Keratinocyte (primary cell): ENCODE measurements at places on chromosomes 16 and 17.
A peak's percentile ranks its signal among the peaks of the same experiment; 100 is the strongest.

DNA sequence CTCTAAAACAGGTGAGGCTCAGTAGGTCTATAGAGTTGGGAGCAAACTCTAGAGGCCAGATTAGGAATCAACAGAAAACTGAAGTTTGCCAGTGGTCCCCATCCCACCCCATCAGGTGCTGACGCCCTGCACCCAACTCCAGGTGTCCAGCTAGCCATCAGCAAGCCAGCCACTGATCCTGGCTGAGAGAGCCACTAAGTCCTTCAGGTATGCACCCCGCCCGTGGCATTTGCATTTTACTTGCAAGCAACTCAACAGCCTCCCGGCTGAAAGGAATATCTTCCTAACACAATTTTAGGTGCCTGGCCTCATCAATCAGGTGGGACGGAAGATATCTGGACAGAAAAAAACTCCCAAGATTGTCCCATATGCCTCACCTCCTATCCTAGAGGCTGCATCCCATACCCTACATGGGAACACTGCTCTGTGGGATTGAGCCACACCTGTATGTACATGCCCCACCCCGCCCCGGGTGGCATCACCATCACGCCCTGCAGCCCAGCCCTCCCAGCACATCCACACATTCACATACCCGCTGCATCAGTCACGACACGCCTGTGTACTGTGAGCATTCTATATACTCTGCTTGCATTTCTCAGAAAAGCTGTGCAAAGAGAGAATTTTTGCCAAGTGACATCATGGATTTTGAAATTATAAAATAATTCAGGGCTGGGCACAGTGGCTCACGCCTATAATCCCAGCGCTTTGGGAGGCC lies 8.3 kb downstream of the OTOP3 start:
- DNase-seq, result peak; percentile 97

- DNase-seq, result no peak
Observed at GRCh38 chr16:54489225-54490111, 202.9 kb upstream of the IRX3 start.

DNA sequence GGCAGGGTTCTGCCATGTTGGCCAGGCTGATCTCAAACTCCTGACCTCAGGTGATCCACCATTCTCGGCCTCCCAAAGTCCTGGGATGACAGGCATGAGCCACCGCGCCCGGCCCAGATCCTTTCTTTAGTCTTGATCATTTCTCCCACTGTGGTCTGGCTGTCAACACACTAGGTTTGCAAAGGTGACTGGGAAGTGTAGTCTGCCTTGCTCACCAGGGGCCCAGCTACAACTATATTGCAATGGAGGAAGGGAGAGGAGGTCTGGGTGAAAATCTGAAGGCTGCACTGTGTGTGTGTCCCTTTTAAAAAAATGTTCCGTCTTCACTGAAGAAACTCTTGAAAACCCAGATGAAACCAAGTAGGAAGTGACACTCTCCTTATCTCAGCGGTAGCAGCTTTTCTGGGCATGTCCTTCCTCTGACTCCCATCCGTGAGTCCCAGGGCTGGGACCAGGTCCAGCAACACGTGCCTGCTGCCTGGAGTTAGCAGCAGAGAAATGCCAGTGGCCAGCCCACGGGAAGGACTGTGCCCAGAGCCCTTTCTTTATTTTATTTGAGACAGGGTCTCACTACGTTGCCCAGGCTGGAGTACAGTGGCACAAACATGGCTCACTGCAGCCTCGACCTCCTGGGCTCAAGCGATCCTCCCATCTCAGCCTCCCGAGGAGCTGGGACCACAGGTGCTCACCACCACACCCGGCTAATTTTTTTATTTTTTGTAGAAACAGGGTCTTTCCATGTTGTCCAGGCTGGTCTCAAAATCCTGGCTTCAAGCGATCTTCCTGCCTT lies 17.8 kb upstream of the KIF19 start:
- DNase-seq, result no peak

DNA sequence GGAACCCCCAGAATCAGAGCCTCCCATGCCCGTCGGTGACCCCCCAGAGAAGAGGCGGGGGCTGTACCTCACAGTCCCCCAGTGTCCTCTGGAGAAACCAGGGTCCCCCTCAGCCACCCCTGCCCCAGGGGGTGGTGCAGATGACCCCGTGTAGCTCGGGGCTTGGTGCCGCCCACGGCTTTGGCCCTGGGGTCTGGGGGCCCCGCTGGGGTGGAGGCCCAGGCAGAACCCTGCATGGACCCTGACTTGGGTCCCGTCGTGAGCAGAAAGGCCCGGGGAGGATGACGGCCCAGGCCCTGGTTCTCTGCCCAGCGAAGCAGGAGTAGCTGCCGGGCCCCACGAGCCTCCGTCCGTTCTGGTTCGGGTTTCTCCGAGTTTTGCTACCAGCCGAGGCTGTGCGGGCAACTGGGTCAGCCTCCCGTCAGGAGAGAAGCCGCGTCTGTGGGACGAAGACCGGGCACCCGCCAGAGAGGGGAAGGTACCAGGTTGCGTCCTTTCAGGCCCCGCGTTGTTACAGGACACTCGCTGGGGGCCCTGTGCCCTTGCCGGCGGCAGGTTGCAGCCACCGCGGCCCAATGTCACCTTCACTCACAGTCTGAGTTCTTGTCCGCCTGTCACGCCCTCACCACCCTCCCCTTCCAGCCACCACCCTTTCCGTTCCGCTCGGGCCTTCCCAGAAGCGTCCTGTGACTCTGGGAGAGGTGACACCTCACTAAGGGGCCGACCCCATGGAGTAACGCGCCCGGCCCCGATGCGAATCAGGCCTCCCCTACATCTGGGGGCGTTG lies 4.0 kb downstream of the TPSG1 start:
- DNase-seq, result no peak

DNA sequence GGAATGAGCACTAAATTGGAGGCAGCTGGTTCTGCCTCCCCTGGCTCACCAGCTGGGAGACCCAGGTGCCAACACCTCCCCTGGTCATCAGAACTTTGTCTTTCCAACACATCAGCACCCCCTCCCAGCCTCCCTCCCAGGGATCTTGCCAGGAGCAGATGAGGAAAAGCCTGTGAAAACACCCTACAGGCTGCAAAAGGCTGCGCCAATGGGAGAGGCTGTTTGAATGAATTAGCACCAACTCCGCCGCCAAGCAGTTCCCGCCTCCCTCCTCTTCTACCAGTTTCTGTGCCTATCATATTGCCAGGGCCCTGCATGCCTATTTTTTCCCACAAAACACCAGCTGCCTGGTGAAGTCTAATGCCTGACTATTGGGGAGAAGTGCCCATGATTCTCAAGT lies 137.0 kb downstream of the AIPL1 start:
- DNase-seq, result no peak

- DNase-seq, result no peak
Observed at GRCh38 chr17:29219378-29220047, 27.1 kb upstream of the CRYBA1 start.
